Stimulated activated CD4-positive, alpha-beta T cell treated with anti-CD3 and anti-CD28 coated beads, TNF-alpha, amount 100 ng/mL, for 24 hours (primary cell): ENCODE measurements at places on chromosomes 6 and 20.

GRCh38 chr6:169045486-169045885, 208.2 kb downstream of the THBS2 start:
- no peak for DNase-seq

DNA sequence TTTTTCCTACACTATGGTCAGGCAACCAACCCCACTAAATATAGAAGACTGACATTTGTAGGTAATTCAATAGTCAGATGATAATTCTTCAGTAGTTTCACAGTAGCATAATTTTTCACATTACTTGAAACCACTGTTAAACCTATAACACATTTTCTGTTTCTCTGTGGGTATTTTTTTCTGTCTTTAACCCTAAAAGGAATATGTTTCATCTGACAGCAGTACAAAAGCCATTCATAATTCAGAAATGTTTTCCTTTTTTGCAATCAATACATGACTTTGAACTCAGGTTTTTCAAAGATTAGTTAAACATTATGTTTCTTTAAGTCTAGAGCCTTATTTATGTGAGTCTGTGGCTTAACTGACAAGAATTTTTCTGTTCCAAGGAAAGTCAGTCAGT, 128.6 kb upstream of the RUNX2 start:
- no peak for DNase-seq

DNA sequence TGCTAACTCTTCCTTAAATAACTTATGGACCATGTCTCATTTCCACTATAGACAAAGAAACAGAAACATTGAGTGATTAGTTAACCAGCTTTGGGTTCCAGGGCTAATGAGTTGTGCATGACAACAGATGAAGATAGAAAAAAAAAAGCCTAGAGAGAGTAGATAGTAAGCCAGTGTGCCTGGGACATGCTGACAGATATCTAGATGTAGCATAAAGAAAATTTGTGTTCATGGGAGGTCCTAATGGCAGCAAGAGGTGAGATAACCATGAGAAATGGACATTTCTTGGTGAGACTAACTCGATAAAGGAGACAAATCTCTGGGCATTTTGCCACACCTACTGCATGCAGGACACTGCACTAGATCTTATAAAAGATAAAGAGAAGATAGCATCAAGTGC, 2.8 kb upstream of the BTN3A3 start:
- DNase-seq = no peak

GRCh38 chr6:157080986-157081391, 242.3 kb downstream of the TMEM242 start:
- DNase-seq = no peak

GRCh38 chr20:15949391-15949790, 623.9 kb downstream of the KIF16B start:
- DNase-seq = no peak

- no peak for DNase-seq
Measured at GRCh38 chr6:87700397-87701343, 1.4 kb downstream of the AKIRIN2 start.

DNA sequence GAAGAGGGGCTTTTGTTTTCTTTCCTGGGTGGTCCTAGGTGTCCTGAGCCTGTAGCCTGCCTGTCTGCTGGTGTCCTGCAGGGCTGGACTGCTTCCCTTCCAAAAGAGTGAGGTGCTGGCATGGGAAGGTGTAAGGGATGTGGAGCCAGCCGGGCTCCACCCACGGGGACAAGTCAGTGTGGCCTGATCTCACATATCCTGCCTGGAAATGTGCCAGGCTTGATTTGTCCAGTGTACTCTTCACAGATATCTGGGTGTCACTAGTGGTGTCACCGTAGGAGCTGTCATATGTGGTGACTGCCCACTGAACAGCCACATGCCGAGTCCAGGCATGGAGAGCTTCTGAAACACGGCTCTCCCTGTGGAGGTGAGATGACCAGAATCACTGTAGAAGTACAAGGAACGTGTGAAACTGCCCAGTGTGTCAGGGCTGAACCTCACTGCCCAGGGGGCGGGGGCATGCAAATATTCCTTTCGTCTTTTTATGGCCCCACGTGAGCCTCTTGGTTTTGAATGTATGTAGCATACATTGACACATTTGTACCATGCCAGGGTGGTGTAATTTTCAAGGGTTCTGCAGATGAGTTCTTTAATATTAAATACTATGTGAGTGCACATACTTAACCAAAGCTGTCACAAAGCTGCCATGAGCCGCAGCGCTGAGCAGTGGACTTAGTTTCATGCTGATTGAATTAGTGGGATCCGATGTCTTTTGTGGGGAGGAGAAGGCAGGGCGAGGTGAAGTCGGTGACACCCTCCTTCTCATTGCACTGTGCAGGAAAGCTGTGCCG, 55.8 kb downstream of the CDH4 start:
- DNase-seq = no peak
